ENCODE measurements at places on chromosomes 1 and 21.

GRCh38 chr1:78060857-78061563, 15.2 kb downstream of the GIPC2 start:
- DNase-seq: no peak

GRCh38 chr1:39141925-39142324, 62.6 kb upstream of the MACF1 start:
- DNase-seq: no peak

GRCh38 chr1:102219463-102219862, 222.7 kb upstream of the OLFM3 start:
- no peak for DNase-seq

GRCh38 chr1:179089827-179090482, 8.1 kb downstream of the TOR3A start:
- no peak for DNase-seq

DNA sequence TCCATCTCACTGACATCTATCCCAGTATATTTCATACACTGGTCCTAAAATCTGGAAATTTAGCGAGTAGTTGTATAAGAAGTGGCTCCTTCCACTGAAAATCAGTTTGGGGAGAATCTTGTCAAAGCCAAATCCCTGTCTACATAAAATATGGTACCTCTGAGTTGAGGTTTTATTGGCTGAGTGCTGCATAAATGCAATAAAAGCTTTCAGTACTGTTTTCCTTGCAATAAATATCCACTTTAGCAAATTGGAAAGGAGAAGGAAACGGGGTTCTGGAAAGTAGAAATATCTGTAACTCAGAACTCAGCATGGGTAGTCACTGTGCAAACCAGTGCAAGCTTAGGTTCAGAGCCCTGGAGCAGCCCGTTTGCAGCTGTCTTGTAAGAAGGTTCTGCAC, 580.2 kb downstream of the SMYD3 start:
- DNase-seq: no peak

Data from right renal pelvis (tissue), 4 donors.